ENCODE measurements at places on chromosomes 5 and 9.

GRCh38 chr5:145242551-145242950 lies 592.6 kb downstream of the PRELID2 start:
- DNase-seq = no peak

DNA sequence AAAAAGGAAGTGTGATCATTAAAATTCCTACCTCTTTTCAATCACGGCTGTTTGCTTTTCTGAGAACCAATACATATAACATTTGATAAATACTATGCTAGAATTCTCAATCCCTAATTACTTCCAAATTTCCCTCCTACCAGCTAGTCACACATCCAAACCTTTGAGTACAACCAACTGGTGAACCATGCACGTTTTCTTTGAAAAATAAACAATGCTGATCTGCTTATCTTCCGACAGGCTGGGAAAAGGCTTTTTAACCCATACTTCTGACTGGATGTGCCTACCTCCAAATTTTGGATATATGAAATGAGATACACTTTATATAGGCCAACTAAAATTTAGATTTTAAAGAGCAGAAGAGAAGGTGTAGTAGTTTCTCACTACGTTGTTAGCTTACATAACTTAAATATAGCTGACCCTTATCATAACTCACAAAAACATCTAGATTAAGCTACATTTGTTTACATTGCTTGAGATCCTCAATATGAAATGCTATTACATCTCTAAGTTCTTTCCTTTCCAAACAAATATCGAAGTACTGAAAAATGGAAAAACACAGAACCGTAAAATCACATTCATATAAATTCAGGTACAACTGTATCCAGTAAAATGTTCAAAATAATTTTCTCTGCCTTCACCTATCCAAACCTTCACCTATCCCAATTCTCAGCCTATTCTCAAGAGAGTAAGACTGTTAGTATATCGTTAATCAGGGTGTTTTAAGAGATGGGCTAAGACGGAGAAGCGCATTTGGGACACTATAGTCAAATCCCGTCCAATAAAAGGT lies 2.1 kb downstream of the NR3C1 start:
- no peak for DNase-seq

DNA sequence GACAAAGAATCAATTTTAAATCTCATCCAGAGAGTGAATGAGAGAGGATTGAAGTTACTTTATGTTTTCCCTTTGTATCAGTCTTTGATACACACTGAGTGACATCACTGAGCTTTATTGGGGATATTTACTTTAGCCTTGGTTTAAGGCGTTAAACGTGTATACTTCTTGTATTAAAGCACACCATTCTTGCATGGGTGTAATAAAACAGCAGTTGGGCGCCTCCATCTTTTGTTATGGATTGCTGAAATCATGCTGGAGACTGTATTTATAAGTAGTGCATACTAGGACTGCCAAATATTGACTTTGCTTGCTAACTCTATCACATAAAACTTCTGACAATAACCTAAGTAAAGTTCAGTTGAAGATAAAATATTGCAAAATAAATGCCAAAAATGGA lies 1755.8 kb upstream of the WWC1 start:
- DNase-seq = no peak

DNA sequence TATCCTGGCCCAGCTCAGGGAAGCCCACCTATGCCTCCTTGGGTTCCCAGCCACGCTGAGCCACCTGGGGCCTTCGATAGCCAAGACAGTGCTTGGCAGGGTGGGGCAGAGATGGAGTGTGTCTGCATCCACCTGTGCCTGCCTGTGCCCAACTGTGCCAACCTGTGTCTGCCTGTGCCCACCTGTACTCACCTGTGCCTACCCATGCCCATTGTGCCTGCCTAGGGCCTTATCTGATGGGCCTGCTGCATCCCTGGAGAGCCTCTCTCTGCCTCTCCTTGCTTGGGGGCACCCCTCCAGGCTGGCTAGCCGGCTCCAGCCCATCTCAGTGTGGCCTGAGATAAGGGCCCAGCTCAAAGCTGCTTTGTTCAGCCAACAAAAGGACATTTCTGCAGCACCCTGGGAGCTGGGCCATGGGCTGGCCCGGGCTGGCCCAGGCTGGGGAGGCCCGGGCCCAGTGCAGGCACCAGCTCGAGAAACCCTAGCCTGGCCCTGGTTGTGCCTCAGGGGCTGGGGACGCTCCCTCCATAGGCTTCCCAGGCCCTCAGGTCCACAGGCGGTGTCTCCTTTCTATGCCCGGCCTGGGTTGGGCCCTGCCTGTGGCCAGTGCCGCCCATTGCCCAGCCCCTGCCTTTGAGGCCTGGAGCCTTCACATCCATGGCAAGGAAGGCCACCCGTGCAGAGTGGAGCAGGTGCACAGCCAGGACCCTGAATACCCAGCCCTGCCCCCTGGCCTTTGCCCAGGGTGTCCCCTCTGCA lies 37.3 kb upstream of the NOTCH1 start:
- no peak for DNase-seq

- no peak for DNase-seq
These were observed 25.4 kb downstream of the HMHB1 start for GRCh38 chr5:143837306-143837848.

DNA sequence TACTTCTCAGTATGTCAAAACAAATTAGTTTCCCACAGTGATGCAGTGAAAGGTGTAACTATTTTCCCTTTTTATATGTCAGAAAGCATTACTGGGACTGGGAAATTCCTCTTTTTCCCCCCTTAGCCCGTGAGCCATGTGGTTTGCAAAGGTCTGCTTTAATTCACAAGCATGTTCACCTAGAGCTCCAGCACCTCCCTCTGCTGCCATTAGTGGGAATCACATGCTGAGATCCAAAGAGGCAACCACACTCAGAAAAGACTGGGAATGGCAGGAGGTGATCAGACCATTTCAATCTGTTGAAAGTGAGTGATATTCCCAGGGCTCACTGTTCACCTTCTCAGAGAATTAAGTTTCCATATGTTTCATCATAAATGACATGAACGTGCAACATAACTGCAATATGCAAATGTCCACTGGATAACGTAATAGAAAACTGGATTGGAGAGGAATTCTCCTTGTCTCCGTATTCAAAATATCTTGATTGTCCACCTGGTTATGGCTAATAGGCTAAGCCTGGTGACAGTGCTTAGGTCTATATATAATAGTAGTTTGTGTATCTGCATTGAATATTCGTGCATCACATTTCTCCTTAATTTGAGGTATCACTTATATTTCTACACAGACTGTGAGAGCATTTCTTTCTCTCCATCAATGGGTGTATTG lies 703.5 kb upstream of the WWC1 start:
- no peak for DNase-seq

- DNase-seq = peak; percentile 99
These were observed 59.9 kb downstream of the ZFAND5 start for GRCh38 chr9:72305102-72305546.

DNA sequence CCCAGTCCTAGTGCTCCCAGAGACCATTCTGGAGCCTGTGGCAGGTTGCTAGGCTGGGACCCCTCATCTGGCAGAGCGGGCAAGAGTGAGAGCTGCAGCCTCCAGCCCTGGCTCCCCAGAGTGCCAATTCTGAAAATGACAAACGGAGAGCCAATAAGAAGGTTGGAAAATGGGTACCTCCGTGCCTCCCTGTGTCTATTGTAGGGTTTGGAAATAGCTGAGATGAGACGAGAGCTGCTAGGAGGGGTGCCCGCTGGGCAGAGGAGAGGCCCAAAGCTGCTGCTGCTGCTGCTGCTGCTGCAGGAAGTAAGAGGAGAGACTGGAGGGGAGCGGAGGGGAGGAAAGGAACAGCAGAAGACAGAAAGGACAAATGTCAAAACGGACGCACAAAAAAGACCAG lies 36.0 kb upstream of the FUBP3 start:
- DNase-seq = no peak

DNA sequence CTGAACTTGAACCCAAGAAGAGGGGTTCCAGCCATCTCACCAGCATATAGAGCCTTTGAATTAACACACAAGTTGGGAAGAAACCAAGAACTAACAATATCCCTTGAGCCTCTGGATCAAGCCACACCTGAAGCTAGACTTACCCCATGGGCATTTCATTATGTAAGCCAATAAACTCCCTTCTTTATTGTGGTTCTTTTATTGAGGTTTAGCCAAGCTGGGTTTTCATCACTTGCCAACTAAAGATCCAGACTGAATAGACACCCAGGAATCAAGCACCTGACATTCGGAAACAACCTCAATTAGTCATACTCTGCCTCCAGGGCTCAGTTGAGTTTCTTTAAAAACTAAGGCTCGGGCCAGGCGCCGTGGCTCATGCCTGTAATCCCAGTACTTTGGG lies 226.7 kb downstream of the AGTPBP1 start:
- DNase-seq = no peak

GRCh38 chr5:135578305-135578684 lies 496 bp downstream of the CXCL14 start:
- DNase-seq = no peak

- no peak for DNase-seq
These were observed 363.5 kb downstream of the DEPDC1B start for GRCh38 chr5:60336491-60336890.

GRCh38 chr5:96753848-96754247 lies 53.9 kb downstream of the ERAP1 start:
- no peak for DNase-seq

DNA sequence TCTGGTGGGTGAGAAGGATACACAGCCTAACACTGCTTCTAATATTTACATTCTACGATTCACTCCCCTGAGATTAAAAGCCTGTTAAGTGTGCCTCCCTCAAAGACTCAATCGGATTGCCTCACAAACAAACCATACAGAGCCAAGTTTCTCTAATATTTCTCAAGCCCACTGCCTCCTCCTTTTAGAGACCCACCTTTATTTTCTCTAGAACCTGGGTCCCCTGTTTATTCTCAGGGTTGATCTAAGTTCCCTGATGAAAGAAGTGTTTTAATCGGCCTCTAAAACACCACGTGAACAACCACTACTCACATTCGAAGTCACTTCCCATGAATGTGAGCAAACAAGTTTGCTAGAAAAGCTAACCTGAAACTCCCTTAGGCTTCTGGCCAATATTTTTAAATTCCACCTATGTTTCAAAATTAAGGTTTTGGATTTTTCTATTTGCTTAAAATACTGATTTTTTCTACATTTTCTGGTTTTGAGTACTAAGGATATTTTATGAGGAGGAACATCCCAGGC lies 76.5 kb downstream of the GLIS3 start:
- no peak for DNase-seq

- DNase-seq = no peak
These were observed 16.2 kb downstream of the PHF2 start for GRCh38 chr9:93592643-93593021.

DNA sequence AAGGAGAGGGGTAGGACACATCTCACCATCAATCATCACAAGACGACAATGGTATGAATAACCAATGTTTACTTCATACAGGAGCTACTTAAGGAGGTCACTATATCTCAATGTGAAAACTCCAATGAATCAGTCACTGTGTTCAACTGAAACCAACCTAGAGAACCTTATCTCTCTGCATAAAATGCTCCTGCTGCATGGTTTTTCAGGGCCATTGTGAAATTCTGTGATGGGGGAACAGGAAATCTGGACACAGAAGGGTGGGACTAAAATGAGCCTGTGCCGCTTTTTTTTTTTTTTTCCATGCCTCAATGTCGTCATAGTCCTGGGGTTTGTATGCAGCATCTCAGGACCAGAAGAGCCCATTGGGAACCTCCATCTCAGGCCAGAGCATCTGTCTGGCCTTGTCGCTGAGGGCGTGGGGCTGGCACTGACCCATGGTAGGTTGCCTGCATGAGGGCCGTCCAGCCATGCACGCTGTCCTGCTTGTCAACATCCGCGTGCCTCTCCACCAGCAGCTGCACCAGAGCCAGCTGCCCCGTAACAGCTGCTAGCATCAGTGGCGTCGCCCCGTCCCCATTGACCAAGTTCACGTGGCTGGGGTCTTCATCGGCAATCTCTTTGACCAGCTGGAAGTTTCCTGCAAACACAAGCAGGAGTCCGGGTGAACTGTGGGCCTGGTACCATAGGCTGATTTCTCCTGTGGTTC lies 12.7 kb downstream of the ANKS6 start:
- DNase-seq = no peak

DNA sequence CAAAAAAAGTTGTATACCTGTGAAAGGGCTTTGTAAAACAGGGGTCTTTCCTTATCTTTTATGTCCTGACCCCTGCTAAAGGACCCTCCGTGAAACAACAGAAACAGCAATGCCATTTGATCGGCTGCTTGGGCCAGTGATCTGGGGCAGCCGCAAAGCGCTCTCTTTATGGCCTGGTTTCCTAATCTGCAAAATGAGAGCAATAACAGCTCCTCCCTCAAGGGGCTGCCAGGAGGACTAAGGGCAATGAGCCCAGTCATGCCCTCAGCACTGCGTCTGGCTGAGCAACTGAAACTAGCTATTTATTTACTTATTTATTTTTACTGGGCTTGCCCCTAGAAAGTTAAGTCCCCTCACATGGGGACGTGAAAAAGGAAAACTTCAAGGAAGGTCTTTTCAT lies 18.3 kb downstream of the CMBL start:
- no peak for DNase-seq

DNA sequence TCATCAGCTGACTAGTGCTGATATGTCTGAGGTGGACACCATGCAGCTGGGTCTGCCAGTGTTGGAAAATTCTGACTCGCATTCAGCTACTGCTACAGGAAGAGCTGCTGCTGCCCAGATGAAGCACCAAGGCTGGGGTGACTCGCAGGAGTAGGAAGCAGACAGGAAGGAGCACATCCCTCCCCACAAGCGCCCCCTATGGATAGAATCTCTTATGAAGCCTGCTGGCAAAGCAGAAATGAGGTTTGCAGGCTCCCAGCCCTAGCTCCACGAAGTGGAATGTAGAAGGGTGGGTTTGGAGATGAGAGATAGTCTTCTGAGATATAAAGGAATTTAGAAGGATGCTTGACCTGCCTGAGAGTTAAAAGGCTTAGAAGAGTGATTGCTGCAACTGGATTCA lies 443.0 kb downstream of the ACTL7B start:
- peak; percentile 11 for DNase-seq

- no peak for DNase-seq
These were observed 18.0 kb upstream of the JADE2 start for GRCh38 chr5:134507452-134507851.

- peak; percentile 49 for DNase-seq
These were observed 933.6 kb downstream of the CDH12 start for GRCh38 chr5:21919414-21920022.

DNA sequence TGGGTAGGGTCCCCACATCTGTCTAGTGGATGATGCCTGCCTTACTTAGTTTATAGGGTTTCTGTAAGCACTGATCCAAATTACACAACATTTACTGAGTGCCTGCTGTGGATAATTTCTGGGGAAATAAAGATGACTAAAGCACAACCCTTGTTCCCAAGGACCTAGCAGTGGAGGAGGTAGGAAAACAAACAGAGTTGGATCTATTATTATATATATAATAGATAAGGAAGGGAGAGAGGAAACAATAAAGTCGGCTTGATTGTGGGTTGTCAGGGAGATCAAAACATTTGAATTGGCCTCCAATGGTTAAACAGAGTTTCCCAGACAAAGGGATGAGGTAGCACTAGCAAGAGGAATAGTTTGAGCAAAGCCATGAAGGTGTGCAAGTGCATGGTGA lies 14.0 kb downstream of the IL33 start:
- no peak for DNase-seq

DNA sequence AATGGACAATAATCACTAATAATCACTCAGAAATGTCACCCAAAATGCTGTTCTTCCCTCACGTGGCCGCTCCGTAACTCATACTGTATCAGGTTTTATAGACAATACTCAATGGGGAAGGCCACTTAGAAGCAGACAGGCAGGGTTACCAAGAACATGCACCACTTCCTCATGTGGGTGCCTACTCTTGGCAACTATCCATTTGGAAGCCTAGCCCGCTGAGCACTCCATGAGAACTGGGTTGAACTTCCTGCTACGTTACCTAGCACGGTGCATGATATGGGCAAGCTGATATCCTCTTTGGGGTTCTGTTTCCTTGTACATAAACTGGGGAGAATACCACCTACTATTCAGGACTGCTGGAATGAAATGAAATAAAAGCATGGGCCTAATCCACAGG lies 14.3 kb downstream of the DAP start:
- DNase-seq = peak; percentile 69
